Kidney tubule cell (primary cell): ENCODE measurements at places on chromosomes 4 and X.
A peak's percentile ranks its signal among the peaks of the same experiment; 100 is the strongest.

- DNase-seq: peak; percentile 41
Observed at GRCh38 chr4:188781655-188782054, 642.4 kb downstream of the TRIML1 start.

- no peak for DNase-seq
Observed at GRCh38 chr4:4398430-4398829, 11.5 kb downstream of the NSG1 start.

GRCh38 chr4:128812442-128813235 lies 3.1 kb downstream of the JADE1 start:
- DNase-seq: peak; percentile 80

DNA sequence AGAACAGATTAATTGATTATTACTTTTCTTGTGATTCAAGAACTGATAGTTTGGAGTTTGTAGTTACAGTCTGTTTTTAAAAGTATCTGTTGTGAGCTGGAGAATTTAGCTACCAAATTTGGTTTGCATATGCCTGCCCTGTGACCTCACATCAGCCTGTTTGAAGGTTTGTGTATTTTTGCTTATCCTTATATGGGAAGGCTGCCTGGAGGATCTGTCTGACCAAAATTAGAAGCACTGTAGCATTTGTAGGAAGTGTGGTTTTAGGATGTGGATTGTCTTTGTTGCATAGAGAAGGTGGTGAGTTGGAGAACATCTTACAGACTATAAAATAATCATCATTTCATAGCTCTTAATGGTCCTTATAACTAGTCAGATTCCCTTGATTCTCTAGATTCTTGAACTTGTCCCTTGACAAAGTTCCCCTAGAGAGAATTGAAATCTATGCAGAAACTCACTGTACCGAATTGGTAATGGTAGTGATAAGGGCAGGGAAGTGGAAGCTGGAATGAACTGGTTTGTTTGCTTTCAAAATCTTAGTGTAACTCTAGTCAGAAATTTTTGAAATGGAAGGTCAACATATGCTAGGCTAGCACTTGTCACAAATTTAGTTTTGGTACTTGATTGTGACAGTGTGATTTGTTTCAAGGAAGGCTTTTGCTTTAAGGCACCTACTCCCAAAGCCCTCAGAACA lies 57.3 kb downstream of the SH3BGRL start:
- DNase-seq: no peak

- no peak for DNase-seq
Observed at GRCh38 chrX:24347881-24348280, 12.6 kb upstream of the SUPT20HL1 start.

DNA sequence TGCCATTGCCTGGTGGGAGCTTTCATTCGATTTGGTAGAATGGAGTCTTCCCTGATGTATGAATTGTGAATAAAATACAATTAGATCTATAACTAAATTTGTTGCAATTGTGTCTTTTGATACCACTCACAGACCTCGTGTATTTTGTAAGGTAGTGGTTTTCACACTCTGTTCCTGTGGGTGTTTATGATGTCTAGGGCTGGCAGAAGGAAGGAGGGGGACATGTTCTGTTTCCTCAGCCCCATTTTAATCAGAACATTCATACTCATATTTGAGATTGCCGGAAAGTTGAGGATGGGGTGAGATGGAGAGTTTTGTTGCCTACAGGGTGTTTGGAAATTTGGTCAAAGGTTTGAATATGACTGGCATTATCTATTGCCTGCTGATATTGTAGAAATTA lies 42.9 kb downstream of the PTTG2 start:
- DNase-seq: no peak

GRCh38 chrX:1249101-1249887 lies 19.3 kb upstream of the CSF2RA start:
- peak; percentile 30 for DNase-seq

DNA sequence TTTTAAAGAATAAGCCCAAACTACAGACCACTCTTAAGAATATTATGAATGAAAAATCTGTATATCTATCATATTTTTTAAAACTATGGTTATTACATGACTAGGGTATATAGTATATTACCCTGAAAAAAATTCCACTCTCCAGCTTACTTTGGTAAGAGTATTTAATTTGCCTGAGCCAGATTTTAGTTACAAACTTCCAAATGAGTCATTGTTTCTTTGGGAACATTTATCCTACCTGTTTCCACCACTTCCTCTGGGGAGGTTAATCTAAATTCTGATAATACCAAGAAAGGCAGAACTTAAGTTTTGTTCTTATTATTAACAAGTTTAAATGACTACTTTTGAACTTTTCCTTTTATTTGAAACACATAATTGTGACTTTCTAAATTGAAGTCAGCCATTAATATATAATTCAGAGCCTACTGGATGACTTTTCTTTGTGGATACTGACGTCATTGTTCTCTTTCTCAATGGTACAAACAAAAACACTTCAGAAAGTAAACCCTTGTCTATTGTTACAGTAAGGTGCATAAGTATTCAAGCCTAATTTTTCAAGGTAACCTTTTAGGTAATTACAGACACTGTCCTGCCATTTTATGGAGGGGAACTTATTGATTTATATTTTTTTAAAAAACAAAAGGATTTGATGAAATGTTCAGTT lies 135.6 kb upstream of the TLL1 start:
- DNase-seq: peak; percentile 6

DNA sequence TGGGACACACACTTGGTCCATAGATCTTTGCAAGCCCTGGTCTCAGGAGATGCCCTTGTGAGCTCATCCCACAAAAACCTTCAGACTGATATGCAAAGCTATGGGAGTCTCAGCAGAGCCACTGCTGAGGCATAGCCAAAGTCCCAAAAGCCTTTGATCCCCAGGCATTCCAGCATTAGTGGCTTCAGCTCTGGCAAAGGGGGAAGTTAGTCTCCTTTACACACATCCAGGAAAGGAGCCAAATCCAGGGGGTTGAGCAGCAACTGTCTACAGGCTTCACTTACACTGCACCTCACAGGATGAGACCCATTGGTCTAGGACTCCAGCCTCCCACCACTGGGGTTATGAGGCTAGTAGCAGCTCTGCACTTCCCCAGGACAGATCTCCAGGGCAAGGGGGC lies 14.0 kb downstream of the PF4 start:
- no peak for DNase-seq

GRCh38 chrX:69036674-69037573 lies 128.3 kb downstream of the PJA1 start:
- no peak for DNase-seq

- peak; percentile 3 for DNase-seq
Observed at GRCh38 chrX:78886550-78886949, 58.6 kb upstream of the P2RY10 start.

GRCh38 chr4:27018076-27018475 lies 157.4 kb downstream of the STIM2 start:
- no peak for DNase-seq

GRCh38 chr4:128384765-128385598 lies 97.4 kb upstream of the PGRMC2 start:
- no peak for DNase-seq

DNA sequence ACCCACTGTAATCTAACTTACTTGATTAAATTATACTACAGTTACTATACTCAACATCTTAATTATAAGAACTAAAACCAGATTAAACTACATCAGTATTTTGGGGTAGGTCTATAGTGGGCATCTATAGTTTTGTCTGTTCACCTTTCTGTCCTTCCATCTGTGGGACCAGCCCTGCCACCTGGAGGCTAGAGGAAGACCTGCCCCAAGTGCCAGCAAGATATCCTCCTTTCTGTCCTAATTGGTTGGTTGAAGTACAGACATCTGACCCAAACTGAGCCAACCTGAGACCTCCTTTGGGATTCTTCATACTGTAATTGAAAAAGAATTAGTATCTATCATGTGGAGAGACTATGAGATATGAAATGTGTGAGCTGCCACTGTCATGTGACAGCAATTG lies 172.2 kb upstream of the TLL1 start:
- DNase-seq: peak; percentile 22

DNA sequence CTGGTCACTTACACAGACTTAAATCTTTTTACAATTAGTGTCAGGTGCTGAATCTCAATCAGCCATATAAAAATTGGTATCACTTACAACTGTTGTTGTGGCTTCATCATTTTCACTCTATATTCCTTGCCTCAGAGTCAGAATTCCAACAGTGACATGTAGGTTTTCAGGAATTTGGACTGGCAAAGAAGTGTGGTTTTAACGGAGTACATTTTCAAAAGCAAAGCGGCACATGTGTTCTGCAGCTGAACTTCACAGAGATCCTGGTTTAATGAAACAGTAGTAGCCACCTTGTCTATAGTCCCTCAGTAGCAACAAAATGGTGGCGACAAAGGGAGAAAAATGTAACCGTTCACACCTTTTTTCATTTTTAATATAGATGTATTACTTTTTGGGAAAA lies 486.6 kb downstream of the FAT4 start:
- DNase-seq: no peak

DNA sequence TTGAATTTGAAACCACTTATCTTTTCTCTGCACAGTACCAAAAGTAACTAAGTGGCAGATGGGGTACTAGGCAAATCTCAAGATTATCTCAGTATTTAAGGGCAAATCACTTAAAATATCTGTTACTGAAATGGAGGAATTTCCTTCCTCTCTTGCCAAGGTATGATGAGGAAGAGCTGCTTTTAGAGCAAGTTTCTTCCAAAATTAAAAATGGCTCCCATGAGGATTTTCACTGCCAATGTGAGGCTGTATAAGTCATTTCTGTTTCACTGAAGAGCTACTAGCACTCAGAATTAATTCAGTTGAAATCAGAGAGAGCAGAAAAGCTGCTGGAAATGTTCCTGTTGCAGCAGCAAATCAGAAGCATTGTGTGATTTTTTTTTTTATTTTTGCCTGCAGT lies 43.4 kb downstream of the GABRB1 start:
- peak; percentile 10 for DNase-seq

DNA sequence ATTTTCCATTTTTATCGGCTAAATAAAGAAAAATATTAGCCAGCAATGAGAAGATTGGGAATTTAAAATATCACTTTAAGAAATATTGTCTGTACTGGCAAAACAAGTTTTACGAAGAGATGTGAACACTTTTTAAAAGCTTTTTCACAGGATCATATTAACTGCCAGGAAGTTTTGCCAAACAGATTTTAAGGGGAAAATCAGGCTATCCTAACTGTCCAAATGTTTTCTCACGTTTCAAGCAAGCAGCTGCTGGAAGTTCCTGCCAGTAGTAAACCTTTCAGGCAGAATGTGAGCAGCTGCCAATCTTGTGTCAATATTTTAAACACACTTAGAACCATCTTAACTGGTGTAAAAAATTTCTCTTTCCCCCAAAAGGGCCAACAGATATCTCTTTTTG lies 101.1 kb downstream of the ADGRL3 start:
- DNase-seq: no peak

DNA sequence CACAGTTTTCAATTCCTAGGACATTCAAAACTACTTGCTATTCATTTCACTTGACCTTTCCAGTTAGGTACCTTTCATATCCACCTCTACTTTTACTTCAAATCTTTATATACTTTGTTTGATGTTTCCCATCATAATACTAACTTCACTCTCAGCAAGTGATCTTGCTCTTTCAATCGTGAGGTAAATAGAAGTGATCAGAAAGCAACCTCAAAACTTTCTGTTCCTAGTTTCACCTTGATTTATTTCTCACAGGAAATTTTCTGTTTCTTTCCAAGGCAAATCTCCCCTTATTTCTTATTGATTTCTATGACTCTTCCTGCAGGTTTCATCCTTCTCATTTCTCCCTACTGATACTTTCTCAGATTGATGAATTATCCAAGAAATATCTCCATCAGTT lies 623.5 kb downstream of the FSTL5 start:
- DNase-seq: no peak

- DNase-seq: peak; percentile 48
Observed at GRCh38 chrX:151019856-151020255, 36.7 kb downstream of the HMGB3 start.

DNA sequence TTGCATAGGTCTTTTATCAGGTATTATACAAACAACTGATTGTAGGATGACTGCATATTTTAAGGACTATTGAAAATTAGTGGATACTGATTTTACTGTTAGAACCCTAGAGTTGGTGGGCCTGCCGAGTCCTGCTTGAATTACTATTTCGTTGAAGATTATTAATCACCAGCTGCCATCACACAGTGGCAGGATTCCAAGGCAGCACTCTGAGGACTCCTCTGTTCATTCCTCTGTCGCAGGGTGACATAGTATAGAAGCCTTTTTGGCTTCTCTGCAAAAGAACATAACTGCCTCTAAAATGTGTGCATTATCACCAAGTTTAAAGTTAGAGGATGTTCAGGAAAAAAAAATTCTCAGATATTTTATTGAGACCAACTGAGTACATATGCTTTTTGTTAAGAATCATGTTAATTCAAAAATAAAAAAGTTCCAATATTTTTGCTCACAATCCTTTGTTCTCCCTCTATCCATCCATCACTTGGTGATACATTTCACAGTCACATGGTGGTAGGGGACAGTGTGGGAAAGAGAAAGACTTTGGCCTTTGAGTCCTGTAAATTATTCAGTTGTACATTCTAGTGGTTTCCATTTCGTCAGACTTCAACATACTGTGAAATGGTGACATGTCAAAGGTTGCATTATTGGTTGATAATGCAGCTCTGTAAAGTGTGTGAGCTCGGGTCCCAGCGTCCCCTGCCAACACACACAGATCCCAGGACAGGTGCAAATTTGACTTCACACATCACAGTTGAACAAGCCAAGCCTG lies 332.5 kb downstream of the GRID2 start:
- no peak for DNase-seq

- peak; percentile 15 for DNase-seq
Observed at GRCh38 chr4:15717086-15717485, 14.2 kb downstream of the BST1 start.

DNA sequence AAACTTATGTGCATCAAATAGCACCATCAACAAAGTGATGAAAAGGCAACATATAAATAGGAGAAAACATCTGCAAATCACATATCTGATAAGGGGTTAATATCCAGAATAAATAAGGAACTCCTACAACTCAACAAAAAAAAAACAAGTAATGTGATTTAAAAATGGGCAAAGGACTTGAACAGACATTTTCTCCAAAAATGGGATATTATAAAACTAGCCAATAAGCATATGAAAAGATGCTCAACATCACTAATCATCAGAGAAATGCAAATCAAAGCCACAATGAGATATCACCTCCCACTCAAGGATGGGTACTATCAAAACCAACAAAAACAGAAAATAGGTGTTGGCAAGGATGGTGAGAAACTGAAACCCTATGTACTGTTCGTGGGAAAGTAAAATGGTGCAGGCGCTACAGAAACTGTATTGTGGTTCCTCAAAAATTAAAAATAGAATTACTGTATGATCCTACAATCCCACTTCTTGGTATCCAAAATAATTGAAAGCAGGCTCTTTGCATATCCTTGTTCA lies 2.4 kb downstream of the DNAJB14 start:
- DNase-seq: no peak
